ENCODE measurements at places on chromosomes 7 and 10. TPM values are rescaled to one million over a fixed set of nuclear protein-coding genes. Genes with fewer than 3 reads are reported as not detected.

DNA sequence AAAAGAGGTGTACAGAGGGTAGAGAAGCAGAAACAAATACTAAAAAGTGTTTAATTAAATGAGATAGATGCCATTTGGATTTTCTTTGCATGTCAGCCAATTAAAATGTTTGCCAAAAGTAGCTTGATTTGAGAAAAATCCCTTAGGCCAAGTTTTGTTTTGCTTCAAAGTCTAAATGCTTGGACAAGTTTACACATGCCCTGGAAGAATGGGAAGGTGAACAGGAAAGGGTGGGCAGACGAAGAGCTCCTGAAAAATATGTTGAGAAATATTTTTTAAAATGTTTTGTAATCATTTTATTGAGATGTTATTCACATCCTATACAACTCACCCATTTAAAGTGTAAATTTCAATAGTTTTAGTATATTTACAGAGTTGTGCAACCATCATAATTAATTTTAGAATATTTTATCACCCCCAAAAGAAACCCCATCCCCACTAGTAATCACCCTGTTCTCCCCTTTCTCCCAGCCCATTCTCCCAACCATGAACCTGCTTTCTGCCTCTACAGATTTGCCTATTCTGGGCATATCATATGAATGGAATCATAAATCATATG, 98.5 kb upstream of the ANK3 start:
- no peaks in the 10 kb centered on the region for H3K36me3 ChIP-seq
- H3K4me3 ChIP-seq = no peak overlapping the region
- peaks cover 2% of the 10 kb centered on the region for H3K27me3 ChIP-seq
- H3K27ac ChIP-seq = no peak overlapping the region

- H3K27me3 ChIP-seq = no peaks in the 10 kb centered on the region
- DNase-seq = no peak
- H3K4me3 ChIP-seq = no peak overlapping the region
- no peaks in the 10 kb centered on the region for H3K36me3 ChIP-seq
- no peak overlapping the region for H3K27ac ChIP-seq
- peaks cover 4% of the 10 kb centered on the region for H3K4me1 ChIP-seq
Observed at GRCh38 chr10:30231071-30231652, 117.9 kb downstream of the MTPAP start.

DNA sequence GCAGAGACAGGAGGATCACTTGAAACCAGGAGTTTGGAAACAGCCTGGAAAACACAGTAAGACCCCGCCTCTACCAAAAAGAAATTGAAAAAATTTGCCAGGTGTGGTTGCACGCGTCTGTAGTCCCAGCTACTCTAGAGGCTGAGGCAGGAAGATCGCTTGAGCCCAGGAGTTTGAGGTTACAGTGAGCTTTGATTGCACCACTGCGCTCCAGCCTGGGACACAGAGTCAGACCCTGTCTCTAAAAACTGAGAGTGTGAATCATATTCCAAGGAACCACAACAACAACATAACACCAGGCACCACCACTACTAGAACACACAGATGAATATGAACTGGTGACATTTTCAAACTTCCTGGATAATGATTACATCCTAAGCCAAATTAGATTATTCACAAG, 324.2 kb downstream of the CALN1 start:
- no peak overlapping the region for H3K4me3 ChIP-seq
- no peaks in the 10 kb centered on the region for H3K36me3 ChIP-seq
- H3K4me1 ChIP-seq = no peaks in the 10 kb centered on the region
- no peak for DNase-seq

DNA sequence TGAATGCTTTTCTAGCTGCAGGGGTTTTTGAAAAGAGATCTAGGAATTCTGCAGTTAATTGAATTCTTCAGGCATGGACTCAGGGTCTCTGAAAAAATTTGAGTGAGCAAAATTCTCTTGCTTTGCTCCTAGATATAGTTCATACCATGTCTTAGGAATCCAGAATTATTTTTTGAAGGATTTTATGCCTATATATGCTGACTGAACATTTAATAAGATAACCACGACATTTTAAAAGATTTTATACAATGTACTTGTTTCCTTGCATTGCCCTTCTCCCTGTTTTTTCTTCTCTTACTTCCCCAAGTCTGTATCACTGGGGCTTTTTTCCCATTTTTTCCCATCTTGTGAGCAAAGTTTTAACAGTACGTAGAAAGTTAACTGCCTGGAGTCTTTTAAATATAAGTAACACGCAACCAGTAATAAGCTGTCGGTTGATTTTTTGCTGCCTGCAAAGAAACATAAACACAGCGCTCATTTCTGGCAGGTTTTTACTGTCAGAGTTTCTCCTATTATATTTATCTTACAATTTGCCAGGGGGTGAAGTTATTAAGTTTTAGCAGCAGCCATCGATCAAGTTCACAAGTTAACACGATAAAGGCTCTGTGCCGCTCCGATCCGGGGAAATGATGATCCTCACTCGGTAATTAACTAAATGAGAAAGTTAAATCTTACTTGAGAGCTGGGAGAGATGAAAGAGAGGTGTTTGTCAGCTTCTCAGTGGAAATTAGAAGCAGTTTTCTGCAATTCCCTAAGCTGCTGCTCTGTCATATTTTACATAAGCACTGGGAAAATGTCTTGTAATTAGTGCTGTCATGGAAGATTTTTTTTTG, 81.0 kb downstream of the POLL start:
- H3K4me1 ChIP-seq = no peaks in the 10 kb centered on the region
- no peaks in the 10 kb centered on the region for H3K36me3 ChIP-seq
- H3K27me3 ChIP-seq = no peaks in the 10 kb centered on the region

- DNase-seq = no peak
- H3K4me3 ChIP-seq = no peak overlapping the region
- H3K27me3 ChIP-seq = no peaks in the 10 kb centered on the region
- H3K4me1 ChIP-seq = no peaks in the 10 kb centered on the region
- no peaks in the 10 kb centered on the region for H3K36me3 ChIP-seq
Observed at GRCh38 chr7:145434811-145435210, 599.0 kb upstream of the TPK1 start.

GRCh38 chr7:132511921-132512320, 64.3 kb downstream of the PLXNA4 start:
- H3K36me3 ChIP-seq = no peaks in the 10 kb centered on the region
- no peak overlapping the region for H3K27ac ChIP-seq
- DNase-seq = no peak
- no peaks in the 10 kb centered on the region for H3K4me1 ChIP-seq
- no peaks in the 10 kb centered on the region for H3K27me3 ChIP-seq
- H3K4me3 ChIP-seq = no peak overlapping the region

- H3K36me3 ChIP-seq = no peaks in the 10 kb centered on the region
- no peak overlapping the region for H3K27ac ChIP-seq
- no peaks in the 10 kb centered on the region for H3K4me1 ChIP-seq
- no peaks in the 10 kb centered on the region for H3K27me3 ChIP-seq
- DNase-seq = peak; percentile 38
Observed at GRCh38 chr10:69101451-69102095, 13.7 kb downstream of the SRGN start.

DNA sequence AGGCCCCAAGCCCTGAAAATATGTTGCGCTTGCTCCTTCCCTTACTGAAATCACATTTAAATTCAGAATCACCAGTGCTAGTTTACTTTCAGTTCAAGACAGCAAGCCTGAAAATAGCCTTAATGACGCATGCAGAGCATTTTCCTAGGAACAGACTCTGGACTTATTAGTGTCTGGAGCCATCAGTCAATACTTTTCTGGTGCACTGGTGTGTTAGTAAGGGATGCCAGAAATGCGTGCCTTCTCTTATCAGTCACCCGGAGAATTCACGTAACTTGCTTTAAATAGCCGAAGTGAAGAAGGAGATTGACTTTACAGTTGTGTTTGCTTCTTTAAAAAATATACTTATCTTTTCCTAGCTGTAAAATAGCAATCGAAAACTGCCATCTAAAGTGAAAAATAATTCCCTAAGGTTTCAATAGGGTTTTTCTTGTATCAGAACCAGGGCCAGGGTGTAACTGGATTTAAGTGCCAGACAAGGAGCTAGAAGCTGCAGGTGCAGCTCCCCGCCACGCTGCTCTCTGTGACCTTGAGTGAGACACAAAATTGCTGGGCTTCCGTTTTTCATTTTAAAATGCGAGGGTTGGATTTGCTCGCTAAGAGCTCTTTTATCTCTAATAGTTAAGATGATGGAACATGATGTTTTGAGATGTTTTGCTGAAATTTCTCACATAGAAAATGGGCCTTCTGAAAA, 177.8 kb downstream of the NSUN6 start:
- no peaks in the 10 kb centered on the region for H3K36me3 ChIP-seq
- peaks cover 5% of the 10 kb centered on the region for H3K4me1 ChIP-seq
- DNase-seq = peak; percentile 89
- no peaks in the 10 kb centered on the region for H3K27me3 ChIP-seq
- H3K27ac ChIP-seq = no peak overlapping the region
- no peak overlapping the region for H3K4me3 ChIP-seq

DNA sequence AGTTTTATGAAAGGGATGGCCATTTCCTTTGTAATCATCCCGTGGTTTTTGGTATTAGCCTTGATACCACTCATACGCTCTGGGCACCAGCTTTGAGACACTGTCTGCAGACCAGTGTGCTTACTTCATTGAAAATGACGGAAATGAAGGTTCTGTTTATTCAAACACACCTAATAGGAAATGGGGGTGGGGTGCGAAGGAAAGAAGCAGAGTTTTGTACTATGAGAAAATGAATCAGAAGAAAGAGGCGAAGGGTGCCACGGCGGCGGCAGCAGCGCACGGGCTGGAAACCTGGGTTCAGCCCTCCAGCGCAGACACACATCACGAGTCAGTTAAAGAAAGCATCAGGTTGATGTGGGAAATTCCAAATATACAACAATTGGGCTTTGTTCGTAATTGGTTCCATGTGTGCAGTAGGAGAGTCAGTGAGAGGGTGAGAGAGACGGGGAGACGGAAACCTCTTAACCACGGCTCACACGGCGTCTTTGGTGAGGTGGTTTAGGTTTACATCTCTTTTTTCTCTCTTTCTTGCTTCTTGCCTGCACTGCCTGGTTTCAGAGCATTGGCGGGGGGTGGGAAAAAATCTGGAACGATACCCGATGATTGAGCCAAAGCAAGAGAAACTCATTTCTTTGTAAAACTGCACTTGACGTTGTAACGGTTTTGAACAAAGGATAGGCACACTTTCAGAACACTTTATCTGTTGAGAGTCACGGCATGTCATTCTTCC, 321.2 kb downstream of the FRMD4A start:
- H3K36me3 ChIP-seq = no peaks in the 10 kb centered on the region
- H3K4me3 ChIP-seq = peak overlapping the region; percentile 32
- H3K4me1 ChIP-seq = peaks cover 5% of the 10 kb centered on the region
- peak; percentile 90 for DNase-seq
- H3K27me3 ChIP-seq = no peaks in the 10 kb centered on the region

DNA sequence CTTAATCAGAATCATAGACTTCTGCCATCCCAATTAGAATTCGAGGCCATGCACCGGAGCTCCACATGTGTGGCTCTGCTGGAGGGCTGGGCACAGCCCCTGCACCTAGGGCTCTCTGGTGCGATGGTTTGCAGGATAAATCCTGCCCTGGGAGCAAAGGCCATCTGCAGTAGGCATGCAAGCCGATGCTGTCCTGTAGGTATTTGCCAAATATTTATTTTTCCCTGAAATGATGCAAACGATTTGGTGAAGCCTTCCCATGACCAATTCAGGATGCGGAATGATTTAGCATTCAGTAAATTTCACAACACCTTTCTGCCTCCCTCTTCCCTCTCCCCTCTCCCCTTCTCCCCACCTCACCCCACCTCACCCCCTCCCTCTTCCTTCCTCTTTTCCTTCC, 170.6 kb downstream of the EBF3 start:
- H3K27me3 ChIP-seq = no peaks in the 10 kb centered on the region
- no peak overlapping the region for H3K27ac ChIP-seq
- no peak overlapping the region for H3K4me3 ChIP-seq
- no peak for DNase-seq
- no peaks in the 10 kb centered on the region for H3K36me3 ChIP-seq
- no peaks in the 10 kb centered on the region for H3K4me1 ChIP-seq

DNA sequence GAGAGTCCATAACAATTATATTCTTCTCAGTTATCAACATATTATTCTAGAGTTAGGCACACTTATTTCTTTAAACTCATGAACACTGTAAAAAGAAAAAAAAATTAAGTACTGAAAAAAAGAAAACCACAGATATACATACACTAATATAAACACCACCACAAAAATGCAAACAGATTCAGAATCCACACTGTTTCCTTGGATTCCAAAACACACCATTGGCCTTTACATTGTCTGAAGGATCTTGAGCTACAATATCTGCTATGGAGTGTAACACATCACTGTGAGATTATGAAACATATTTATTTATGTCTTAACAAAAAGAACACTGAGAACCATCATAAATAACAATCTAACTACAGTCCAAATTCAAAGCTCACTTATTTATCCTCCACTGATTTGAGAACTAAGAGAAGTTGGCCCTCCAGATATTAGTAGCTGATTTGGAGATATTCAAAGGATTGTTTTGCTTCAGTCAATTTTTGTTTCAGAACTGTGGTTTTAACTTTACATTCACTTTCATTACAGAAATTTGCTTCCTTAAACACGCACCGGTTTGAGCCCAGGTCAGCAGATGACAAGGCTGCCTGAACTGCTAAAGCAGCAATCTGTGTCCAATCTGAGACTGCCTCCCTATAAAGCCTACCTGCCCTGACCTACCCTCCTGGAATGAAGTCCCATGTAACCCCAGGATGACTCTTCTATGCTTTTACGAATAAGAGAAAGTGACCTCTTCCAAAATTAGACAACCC, 47.0 kb upstream of the CDK1 start:
- no peaks in the 10 kb centered on the region for H3K36me3 ChIP-seq
- no peak overlapping the region for H3K4me3 ChIP-seq
- no peak for DNase-seq
- H3K27ac ChIP-seq = no peak overlapping the region
- H3K4me1 ChIP-seq = 0 out of 2 replicates have a peak, but pooled peaks cover 2% of the 10 kb centered on the region
- peaks cover 48% of the 10 kb centered on the region for H3K27me3 ChIP-seq

GRCh38 chr10:1596482-1597099, 140.7 kb downstream of the ADARB2 start:
- DNase-seq = no peak
- H3K27ac ChIP-seq = no peak overlapping the region
- no peaks in the 10 kb centered on the region for H3K4me1 ChIP-seq

GRCh38 chr7:140403878-140404564, at the start of gene RAB19:
TSS of gene RAB19 (plus strand) at chr7:140404058. CDS start at chr7:140407647, 3,589 bp downstream.
- H3K4me1 ChIP-seq = peaks cover 3% of the 10 kb centered on the region
- DNase-seq = no peak
- peaks cover 17% of the 10 kb centered on the region for H3K27me3 ChIP-seq
- no peaks in the 10 kb centered on the region for H3K36me3 ChIP-seq
- no peak within 1 kb of the TSS for H3K4me3 ChIP-seq

DNA sequence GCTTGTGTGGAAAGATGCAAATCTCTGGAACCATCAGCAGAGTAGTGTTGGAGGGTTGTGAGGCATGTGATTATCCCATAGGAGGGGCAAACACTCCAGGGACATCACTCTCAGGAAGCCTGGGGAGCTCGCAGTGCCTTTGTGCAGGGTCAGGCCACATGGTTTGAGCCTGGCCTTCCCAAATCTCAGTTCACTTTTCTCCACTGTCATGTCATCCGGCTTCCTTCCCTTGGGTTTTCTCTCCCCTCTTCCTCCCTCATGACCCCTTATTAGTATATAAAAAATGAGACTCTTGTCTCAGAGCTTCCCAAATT, 20.4 kb downstream of the TSPAN14 start:
- no peak overlapping the region for H3K4me3 ChIP-seq
- H3K4me1 ChIP-seq = peaks cover 27% of the 10 kb centered on the region
- peaks cover 4% of the 10 kb centered on the region for H3K36me3 ChIP-seq
- H3K27me3 ChIP-seq = no peaks in the 10 kb centered on the region

The PKD2L1 gene
- not detected for total RNA-seq

The PDSS1 gene
- total RNA-seq = 11.1 TPM

The IFIT1 gene
- total RNA-seq = 7.5 TPM

The SLC26A4 gene
- total RNA-seq = 0.56 TPM

The TMEM236 gene
- total RNA-seq = not detected

The ABCC2 gene
- total RNA-seq = 0.36 TPM

The LRRD1 gene
- total RNA-seq = under 0.01 TPM

The CEP55 gene
- 30.8 TPM for total RNA-seq

The CFAP43 gene
- not detected for total RNA-seq

The INSYN2A gene
- 0.18 TPM for total RNA-seq
